Posterior vena cava (tissue), 2 donors: ENCODE measurements at places on chromosomes 4 and X.
A peak's percentile ranks its signal among the peaks of the same experiment; 100 is the strongest.

DNA sequence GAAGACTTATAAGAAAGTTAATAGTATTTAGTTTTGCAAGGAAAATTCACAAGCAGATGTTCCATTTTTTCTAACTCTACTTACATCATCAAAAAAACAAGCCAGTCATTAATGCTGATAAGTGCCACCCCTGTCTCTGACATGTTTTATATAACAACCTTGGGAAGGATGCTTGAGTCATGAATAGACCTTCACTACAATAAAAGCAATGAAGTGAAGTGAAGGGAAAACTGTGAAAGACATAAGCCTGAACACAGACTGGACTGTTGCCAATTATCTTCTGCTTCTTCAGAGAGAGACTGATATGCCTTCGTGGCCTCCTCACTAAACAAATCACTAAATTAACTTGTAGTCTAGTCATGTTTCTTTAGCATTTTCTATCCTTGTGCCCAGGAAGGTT lies 353.2 kb downstream of the PDHA2 start:
- no peak for DNase-seq

- DNase-seq, result no peak
Observed at GRCh38 chr4:81377191-81377590, 94.5 kb downstream of the RASGEF1B start.

DNA sequence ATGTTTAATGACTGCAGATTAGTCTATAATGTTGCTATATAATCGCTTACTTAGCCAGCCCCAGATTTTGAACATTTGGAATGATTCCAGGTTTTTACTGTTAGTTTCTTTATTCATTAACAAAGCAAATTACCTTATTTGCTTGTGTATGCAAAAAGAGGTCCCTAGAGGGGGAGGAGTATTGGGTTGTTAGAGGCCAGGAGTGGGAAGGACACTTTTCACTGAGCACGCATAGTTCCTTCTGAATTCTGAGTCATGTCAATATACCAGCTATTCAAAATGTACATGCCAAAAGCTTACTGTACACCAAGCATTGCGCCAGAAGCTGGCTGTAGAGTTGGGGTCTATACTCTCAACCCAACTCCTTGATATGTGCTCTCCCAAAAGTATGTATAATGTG lies 5.1 kb upstream of the DGAT2L6 start:
- no peak for DNase-seq

- DNase-seq, result no peak
Observed at GRCh38 chr4:52685316-52685715, 26.2 kb upstream of the USP46 start.

GRCh38 chr4:167290678-167291077 lies 56.4 kb upstream of the SPOCK3 start:
- no peak for DNase-seq

DNA sequence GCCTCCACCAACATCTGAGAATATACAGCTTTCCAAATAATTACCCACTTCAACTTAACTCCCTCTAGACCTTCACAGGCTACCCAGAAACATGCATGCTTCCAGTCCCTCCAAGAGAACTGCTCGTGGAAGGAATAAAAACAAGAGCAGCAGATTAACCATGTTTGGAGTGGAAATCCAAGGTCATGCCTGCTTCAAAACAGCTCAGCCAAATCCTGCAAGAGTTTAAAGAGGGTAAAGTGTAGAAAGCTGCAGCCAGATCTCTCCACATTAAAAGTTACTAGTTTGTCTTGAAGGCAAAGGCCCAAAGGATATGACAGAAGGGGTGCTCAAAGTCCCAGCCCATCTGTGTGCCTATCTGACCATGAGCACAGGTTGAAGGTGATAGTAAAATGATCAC lies 139.3 kb downstream of the RNF150 start:
- no peak for DNase-seq

DNA sequence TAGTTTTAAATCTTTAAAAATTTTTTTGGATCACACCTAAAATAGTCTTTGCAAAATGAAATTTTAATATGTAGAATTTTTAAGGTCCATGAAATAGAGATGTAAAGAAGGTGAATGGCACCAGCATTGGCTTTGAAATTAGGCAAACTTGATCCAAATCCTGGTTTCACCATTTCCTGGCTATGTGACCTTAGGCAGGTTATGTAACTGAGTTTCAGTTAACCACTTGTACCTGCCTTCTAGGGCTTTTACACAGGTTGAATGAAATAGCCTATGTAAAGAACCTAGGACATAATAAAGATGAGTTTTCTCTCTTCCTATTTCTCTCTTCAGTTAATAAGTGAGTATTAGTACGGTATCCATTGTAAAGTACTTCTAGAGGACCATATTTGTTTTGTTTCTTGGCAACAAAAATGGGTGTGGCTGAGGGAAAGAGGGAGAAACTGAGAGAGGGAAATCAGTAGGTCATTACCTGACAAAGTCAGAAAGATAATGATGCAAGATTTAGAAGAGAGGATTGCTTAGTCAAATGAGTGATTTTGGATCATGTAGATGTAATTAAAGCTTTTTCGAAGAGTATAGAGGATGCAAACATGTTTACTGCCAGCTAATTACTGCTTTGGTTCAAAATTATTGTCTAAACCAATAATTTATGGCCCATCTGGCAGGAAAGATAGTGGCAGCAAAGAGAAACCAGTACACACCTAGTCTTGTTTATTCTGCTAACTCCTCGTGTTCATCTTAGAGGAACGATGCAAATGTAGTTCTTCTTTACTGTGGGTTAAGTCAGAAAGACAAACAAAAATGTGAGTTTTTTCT lies 81.9 kb downstream of the PDLIM5 start:
- DNase-seq, result no peak

DNA sequence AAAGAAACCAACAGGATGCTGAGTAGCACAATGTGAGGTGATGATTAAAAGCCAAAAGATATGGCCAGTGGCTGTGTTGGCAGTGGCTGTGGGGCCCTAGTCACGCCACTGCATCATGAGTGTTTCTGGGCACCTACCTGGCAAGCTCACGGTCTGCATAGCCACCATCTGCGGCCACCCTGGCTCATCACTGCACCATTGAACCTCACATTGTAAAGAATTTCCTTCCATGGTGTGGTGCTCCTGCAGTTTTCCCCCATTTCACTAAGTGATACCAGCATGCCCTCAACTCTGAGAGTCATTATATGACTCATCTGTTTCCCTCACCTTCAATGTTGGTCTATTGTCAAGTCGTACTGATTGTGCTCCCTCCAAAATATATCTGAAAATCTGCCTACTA lies 45.5 kb upstream of the CLNK start:
- no peak for DNase-seq

GRCh38 chrX:22323541-22323940 lies 50.8 kb downstream of the CBLL2 start:
- no peak for DNase-seq

- no peak for DNase-seq
Observed at GRCh38 chr4:83605744-83606172, 69.8 kb downstream of the GPAT3 start.

- DNase-seq, result no peak
Observed at GRCh38 chr4:12458621-12459020, 1025.5 kb downstream of the RAB28 start.

DNA sequence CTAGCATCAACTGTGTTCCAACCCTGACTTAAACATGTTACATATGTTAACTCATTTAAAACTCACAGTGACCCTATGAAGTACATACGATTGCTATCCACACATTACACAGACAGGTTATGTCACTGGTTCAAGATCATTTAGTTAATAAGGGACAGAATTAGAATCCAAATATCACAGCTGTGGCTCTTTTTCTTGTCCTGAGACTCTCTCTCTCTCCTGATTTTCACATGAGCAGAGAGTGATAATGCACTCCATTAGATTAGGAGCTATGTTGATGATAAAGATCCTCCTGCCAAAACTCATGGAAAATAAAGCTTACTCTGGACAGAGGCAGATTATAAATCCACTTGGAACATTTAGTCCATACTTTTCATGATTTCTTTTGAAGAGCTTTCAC lies 408.3 kb downstream of the PPARGC1A start:
- DNase-seq, result no peak

GRCh38 chr4:6327220-6327917 lies 57.7 kb downstream of the WFS1 start:
- DNase-seq, result peak; percentile 94

DNA sequence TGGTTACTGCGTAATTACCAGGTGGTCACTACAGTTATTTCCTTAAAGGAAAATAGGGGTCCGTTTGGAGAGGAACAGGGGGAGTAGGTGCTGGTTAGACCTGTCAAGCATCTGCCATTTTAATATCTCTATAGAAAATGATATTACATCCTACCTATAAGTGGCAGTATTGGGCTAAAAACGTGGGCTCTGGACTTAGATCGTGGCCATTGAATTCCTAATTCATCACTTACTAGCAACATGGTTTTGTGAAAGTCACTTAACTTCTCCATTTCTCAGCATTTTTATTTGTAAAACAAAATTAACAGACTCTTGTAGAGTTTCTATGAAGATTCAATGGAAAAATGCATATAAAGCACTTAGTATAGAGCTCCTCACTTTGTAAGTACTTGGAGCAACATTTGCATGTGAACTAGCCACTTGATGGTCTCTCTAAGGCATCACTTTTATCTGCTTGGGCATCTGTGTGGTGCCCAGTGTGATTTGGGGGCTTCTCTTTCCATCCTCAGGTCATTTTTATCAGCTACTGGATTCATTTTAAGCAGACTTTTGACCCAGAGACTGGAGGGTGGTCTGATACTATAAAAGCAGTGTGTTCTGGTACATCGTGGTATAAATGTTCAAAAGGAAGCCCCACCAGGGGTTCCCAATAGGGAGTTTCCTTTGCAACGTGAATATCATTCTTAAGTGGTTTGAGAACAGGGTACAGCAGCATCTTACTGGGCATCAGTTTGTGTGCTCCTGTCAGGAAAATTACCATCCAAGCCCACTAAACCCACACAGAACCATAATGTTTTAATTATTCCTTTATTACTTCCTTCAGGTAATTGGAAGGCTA lies 42.7 kb upstream of the RASSF6 start:
- no peak for DNase-seq

- DNase-seq, result no peak
Observed at GRCh38 chrX:120023259-120023658, 54.2 kb downstream of the RHOXF2B start.

- DNase-seq, result no peak
Observed at GRCh38 chrX:153471663-153472280, 1.4 kb upstream of the HAUS7 start.

GRCh38 chr4:173758132-173758531 lies 228.1 kb upstream of the HAND2 start:
- DNase-seq, result no peak

DNA sequence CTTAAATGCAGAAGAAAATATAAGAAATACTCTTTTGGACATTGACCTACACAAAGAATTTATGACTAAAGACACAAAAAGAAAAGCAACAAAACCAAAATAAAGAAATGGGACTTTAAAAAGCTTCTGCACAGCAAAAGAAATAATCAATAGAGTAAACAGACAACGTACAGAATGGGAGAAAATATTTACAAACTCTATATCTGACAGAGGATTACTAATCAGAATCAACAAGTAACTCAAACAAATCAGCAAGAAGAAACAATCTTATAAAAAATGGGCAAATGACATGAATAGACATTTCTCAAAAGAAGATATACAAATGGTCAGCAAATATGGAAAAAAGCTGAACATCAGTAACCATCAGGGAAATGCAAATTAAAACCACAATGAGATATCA lies 37.6 kb upstream of the UGT2B17 start:
- DNase-seq, result no peak

DNA sequence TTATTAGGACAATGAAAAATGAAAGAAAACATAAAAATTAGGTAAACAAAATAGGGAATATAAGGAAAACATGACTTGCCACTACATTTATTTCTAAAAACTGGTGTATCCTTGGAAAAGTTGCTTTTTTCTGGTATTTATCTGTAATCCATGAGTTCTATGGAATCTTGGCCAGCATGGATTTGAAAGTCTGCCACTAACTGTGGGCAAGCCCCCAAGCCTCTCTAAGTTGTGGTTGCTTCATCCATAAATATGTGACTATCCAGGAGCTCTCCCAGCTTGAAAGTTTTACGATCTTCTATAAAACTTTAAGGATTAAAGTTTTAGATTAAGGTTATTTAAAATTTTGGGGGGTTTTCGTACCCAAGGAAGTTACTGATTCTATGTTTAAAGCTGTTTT lies 21.8 kb downstream of the RPS6KA3 start:
- no peak for DNase-seq

DNA sequence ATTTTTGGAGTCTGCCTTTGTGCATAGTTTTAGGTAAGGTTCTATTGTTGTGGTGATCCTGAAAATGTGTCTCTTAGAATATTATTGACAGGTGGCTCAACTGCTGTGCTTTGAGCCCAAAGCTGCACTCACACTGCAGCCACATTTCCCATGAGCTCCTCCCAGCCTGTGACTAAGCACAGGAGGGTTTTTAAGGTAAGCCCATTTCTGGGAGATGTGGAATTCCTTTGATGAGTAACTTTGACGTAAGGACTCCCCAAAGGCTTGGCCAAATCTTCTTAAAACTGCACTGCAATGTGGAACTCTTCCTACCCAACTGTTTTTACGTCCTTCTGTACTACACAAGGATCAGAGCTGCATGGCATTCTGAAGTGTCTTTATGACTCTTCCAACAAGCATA lies 20.0 kb upstream of the TMPRSS11A start:
- DNase-seq, result no peak

- DNase-seq, result no peak
Observed at GRCh38 chrX:2427147-2427546, 73.6 kb downstream of the DHRSX start.

DNA sequence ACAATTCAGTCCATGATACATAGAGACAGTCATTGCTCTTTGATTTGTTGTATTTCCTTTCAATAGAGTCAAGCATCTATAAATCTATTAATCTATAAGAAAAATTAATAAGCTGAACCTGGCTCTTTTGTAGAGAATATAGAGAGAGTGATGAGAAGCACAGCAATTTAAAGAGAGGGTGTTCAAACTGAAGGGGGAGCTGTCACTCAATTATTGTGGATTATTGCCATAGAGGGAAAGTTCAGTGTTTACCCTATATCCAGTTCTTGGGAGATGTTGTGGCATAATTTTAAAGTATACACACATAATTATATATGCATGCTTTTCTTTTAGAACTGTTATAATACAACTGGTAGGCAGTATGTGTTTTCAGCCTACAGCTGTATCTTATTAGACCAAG lies 1469.0 kb upstream of the PABPC4L start:
- no peak for DNase-seq

GRCh38 chr4:76821641-76822040 lies 76.3 kb downstream of the SOWAHB start:
- DNase-seq, result no peak
